ENCODE measurements at places on chromosomes 5 and 9.

DNA sequence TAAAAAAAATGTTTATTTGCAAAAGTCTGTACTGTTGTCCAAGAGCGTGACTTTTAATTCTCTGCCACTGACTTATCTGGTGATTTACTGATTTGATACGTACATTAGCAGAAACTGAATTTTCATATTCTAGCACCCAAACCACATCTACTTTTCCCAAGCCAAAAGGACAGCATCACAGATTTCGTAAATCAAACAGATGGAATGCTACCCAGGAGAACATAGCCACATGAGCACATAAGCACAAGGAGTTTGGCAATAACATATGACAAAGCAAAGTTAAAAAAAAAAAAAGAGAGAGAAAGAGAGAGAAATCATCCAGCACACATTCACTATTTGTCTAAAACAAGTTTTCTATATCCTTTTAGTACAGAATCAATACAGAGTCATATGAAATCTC is 83.7 kb downstream of the HINT1 start:
- no peak for DNase-seq

DNA sequence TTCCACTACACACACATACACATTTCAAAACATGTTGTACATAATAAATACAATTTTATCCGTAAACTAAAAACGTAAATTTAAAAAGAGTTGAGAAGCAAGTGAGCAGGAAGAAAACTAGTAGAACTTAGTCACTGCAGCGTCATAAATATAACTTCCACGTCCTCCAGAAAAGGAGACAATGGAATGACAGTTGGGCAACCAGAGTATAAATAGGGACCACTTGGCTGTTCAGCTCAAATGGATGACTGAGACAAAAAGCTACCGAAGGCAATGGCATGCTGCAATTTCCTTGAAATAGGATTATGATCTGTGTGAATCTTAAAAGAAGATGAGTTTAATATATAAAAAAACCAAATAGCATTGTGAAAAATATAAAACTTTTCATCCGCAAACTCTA is 438.5 kb upstream of the RGMB start:
- no peak for DNase-seq

DNA sequence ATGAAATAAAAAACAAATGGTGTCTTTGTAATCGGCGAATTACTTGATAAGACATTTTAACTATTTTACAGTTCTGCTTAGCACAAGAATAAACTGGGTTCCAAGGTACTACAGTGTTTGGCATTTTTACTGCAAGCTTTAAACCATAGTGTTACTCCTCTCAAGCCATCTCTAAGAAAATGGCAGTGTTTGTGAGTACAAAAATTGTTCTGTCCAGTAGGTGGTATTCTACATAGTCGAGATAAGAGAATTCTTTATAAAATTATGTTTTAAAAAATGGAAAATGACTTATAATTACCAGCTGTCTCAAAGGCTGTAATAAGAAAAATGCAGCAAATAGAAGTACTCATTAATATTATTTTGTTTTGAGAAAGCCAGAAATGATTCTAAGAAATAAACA is 3.2 kb downstream of the SMIM15 start:
- no peak for DNase-seq

DNA sequence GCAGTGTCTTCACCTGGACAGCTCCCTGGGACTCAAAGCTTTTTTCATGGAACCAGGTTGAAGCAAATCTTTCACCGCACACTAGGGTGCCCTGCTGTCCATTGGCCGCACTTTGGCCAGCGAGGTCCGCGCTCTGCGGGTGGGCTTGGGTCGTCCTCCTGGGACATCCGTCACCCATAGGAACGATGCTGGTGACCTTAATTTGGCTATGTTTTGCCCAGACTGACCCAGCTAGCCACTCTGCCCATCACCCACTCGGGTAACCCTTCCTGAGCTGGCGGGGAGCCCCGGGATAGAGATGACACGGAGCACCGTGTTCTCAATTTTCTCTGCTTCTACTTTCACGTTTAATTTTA is 25.9 kb downstream of the ZDHHC11B start:
- DNase-seq, result no peak

DNA sequence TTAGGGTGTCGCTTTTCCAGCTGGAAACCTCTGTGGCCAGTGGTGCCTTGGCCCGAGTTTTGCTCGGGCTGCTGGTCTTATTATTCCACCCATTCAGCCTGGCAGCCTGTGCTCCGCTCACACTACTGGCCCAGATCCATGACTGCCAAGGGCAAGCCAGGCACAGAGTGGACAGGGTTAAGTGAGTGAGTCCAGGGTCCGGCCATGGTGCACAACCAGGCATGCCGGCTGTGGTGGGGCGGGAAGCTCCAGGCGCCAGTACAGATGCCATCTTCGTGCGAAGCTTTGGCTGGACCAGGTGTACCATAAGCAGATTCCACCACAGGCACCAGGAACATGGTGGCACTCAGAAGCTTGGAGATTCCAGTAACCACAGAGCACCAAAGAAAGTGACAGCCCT is 580.2 kb upstream of the FAM174A start:
- DNase-seq, result no peak

DNA sequence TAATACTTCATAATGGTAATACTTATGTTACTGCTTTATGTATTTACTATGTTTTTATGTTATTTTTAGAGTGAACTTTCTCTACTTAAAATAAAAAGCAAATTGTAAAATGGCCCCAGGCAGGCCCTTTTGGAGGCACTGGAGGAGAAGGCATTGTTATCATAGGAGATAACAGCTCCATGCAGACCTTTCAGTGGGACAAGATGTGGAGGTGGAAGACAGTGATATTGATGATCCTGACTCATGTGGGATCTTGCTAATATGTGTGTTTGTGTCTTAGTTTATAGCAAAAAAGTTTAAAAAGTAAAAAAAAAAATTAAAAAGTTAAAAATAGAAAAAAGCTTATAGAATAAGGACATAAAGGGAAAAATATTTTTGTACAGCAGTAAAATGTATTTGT is 74.5 kb downstream of the IQGAP2 start:
- DNase-seq, result peak; percentile 9

DNA sequence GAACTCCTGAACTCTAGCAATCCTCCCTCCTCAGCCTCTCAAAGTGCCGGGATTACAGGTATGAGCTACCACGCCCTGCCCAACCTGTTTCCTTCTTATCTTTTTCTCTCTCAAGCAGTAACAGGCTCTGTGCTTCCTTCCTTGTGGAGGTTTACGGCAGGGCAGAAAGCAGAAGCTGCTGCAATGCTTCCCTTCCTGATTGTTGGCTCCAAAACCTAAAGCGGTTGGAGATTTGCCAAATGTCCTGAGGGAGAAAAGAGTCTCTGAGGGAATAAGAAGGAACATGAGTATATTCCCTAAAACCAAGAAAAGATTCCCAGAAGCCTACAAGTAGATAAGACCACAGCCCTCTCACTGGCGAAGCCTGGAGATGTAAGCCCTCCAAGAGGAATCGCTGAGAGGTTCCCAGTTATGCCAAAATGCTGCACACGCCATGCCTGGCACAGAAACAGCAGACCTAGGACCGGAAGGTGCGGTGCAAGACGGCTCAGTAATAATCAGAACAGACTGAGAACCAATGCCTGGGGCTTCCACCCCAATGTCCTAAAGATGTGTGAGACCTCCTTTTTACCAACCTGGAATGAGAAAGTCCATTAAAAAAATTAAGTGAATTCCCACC is 73.2 kb downstream of the APTX start:
- no peak for DNase-seq

DNA sequence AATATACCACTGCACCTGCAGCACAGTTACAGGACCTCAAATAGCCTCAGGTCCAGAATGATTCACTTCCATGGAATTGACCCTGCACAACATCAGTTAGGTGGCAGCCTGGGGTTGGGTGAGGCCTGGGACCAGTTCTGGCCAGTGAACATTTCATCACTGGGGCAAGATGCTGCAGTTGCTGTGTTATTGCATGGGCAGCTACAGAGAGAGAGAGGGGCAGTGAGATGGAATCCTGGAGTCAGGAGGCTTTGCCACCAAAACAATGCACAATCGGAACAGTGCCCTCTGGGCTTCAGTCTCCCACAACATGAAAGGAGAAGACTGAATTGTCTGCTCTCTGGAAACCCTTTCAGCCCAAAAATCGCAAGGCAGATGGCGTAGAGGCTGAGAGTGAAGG is 51.8 kb downstream of the SH3TC2 start:
- no peak for DNase-seq

- DNase-seq, result no peak
Observed at GRCh38 chr9:3929345-3930047, 370.4 kb downstream of the GLIS3 start.

Data from hematopoietic multipotent progenitor cell treated with erythropoietin and hydrocortisone succinate and interleukin-3 and kit ligand, for 15 days (in vitro differentiated cells).